ENCODE measurements at places on chromosomes 2 and 18.

DNA sequence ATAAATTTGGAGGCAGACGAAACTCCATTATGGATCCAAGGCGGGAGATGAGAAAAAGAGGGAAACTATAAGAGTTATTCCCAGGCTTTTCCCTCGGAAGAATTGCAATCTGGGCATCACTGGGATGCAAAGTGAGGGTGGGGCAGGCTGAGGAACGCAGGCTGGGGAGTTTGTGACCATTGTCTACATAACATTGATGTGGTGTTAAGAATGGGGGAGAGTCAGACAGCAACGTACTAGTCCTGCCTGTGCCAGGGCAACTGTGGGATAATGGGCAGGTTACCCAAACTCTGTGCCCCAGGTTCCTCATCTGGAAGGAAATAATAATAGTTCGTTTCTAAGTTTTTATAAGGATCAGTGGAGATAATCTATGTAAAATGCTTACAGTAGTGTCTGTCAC, 84.4 kb upstream of the SIX2 start:
- no peak for DNase-seq

- peak; percentile 63 for DNase-seq
These were observed 22.8 kb downstream of the ZSCAN30 start for GRCh38 chr18:35267161-35267651.

DNA sequence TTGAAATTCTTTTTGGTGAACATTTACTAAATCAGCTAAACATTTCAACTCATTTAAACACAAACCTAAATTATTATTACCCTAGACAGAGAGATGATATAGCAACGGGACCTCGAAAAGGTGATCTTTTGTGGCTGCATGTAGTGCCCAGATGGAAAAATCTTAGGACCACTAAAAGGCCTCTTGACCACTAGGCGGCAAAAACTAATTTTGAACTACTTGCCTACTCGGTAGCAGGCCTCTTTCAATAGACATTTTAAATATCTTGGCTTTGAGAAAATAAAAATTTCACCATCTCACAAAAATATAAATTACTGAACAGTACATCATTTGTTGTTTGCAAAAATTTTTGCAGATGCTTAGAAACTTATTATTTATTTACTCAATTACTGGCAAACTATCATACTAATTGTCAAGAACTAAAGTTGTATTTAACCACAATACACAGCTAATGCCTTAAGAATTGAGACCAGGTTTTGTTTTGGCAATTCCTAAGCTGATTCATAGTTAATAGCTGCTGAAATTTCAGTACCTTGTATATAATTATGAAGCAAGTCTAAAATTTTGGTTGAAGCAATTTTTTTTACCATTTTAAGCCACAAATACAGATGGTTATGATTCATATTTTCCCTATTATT, 9.4 kb downstream of the COL3A1 start:
- DNase-seq = no peak

- DNase-seq = no peak
These were observed 40.3 kb downstream of the OSBPL6 start for GRCh38 chr2:178234648-178235047.

GRCh38 chr2:177466337-177467195, 74.0 kb downstream of the AGPS start:
- no peak for DNase-seq

DNA sequence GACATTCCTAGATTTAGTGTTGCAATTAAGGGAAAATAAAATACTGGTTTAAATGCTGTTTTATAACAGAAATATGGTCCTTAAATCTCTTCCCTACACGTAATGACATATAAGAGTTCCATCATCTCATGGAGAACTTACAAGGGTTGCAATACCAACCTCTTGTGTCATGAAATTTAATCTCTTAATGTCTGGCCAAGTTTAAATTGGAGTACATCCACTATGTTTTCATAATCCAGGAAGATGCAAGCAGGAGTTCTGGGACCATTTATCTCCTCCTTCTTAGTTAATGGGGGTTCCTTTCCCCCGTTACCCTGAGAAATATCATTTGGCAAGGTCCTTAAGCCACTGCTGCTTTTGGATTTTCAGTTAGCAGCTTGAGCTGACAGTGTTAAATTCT, 126.0 kb upstream of the ACVR2A start:
- DNase-seq = no peak

GRCh38 chr2:16890081-16890480, 224.4 kb upstream of the CYRIA start:
- no peak for DNase-seq

DNA sequence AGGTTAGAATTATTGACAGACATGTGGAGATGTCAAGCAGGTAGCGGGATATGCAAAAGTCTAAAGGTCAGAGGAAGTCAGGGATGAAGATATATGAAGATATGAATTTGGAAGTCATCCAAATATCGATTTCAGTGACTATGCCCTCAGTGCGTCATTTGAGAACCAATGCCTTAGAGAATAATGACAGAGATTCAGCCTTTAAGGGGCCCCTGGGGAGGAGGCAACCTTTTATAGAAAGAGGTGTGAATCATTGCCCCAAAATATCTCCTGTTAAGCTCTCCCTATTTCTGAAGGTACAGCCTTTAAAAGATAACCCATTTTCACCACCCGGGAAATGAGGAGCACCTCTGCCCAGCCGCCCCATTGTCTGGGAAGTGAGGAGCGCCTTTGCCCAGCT, 223.4 kb downstream of the NCKAP5 start:
- no peak for DNase-seq

GRCh38 chr2:172821370-172822338, 86.0 kb downstream of the RAPGEF4 start:
- no peak for DNase-seq

DNA sequence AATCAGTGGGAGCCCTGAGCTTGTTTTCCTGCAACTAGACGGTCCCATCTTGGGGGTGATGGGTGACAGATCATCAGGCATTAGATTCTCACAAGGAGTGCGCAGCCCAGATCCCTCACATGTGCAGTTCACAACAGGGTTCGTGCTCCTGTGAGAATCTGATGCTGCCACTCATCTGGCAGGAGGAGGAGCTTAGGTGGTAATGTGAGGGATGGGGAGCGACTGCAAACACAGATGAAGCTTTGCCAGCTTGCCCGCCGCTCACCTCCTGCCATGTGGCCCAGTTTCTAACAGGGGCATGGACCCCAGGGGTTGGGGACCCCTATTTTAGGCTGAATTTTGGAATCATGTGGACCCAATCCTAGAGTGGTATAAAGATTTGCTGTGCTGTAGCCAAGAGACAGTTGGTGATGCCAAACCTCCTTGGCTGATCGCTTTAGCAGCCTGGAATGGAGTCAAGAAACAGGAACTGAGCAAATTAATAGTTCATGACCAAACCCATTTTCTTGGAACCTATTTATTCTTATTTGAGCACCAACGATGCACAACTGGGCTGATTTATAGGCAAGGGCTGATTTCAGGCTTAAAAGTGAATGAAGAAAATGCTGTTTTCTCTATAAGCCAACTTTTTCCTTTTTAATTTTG, 25.7 kb downstream of the LPIN1 start:
- DNase-seq = no peak

DNA sequence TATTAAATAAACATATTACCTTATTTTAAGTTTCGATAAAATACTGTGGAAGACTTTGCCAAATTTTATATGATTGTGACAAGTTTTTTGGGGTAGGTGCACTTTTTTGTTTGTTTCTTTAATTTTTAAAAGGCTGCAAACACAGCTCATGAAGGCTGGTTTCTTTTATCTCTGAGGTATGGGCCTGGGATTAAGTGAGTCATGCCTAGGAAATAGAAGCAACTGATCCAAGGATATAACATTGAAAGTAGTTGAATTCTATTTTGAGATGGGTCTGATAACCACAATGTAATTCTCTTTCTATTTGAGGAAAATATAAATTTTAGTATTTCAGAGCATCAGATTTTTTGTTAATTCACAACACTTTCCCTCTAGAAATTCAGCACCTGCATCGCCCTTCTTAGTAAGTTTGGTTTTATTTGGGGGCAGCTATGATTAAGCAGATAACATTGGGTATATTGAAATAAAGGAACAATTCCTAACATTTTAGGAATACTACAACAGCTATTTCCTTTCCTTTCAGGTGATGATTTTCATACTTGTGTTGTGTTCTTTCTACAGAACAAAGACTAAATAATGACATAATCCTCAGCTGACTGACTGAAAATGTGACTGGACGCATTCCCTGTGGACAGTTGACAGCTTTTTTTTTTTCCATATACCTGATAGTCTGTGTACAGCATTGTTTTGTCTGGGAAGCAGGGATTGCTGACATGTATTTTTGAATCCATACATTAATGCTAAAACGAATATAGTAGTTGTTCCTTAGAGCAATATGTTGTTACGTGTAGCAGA, 16.8 kb downstream of the RBM45 start:
- DNase-seq = no peak
